Cardiac muscle cell (in vitro differentiated cells and primary cell): ENCODE measurements at places on chromosomes 2 and 18. TPM values are rescaled to one million over a fixed set of nuclear protein-coding genes. Genes with fewer than 3 reads are reported as not detected.

- peak; percentile 73 for DNase-seq
Measured at GRCh38 chr2:160039166-160039903, 23.1 kb downstream of the PLA2R1 start.

DNA sequence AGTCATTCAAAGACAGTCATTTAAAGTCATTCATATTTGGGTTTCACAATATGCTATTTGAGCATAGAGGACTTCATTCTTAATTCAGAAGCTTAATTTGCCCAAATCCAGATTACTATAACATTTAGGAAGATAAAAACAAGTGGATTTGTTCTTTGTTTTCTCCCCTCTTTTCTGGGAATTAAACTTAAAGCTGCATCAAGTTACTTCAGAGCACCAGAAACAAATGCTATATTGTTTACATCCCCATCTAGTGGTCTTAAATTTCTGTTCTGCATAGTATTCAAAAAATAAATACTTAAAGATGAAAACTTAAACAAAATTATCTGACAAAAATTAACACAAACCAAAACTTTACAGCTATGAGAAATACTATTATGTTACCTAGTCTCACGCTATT, 34.7 kb upstream of the MARCHF7 start:
- no peak for DNase-seq

- no peak for DNase-seq
Measured at GRCh38 chr2:170669909-170670308, 45.2 kb upstream of the SP5 start.

- DNase-seq = no peak
Measured at GRCh38 chr2:219959471-219959870, 332.0 kb downstream of the SLC4A3 start.

- peak; percentile 91 for DNase-seq
Measured at GRCh38 chr18:4455113-4455811, at the start of gene DLGAP1. DLGAP1 (minus strand) TSS chr18:4455307.

GRCh38 chr2:203914546-203915182, 21.9 kb upstream of the ICOS start:
- DNase-seq = no peak

SH3RF3 gene
- polyA plus RNA-seq = 1.2 TPM in 2 replicates

GRCh38 chr18:62952807-62953206, 237.5 kb downstream of the PHLPP1 start:
- DNase-seq = no peak

- no peak for DNase-seq
Measured at GRCh38 chr2:90076311-90076710, 1384.8 kb downstream of the RPIA start.

- DNase-seq = no peak
Measured at GRCh38 chr2:109195193-109196045, 66.4 kb downstream of the SH3RF3 start.

CIB4 gene
- polyA plus RNA-seq = not detected in 2 replicates

- DNase-seq = peak; percentile 66
Measured at GRCh38 chr18:36212301-36213171, 25.2 kb downstream of the MOCOS start.

CAPN14 gene
- polyA plus RNA-seq = not detected in 2 replicates

- no peak for DNase-seq
Measured at GRCh38 chr2:58140508-58141072, 94.0 kb downstream of the VRK2 start.

DNA sequence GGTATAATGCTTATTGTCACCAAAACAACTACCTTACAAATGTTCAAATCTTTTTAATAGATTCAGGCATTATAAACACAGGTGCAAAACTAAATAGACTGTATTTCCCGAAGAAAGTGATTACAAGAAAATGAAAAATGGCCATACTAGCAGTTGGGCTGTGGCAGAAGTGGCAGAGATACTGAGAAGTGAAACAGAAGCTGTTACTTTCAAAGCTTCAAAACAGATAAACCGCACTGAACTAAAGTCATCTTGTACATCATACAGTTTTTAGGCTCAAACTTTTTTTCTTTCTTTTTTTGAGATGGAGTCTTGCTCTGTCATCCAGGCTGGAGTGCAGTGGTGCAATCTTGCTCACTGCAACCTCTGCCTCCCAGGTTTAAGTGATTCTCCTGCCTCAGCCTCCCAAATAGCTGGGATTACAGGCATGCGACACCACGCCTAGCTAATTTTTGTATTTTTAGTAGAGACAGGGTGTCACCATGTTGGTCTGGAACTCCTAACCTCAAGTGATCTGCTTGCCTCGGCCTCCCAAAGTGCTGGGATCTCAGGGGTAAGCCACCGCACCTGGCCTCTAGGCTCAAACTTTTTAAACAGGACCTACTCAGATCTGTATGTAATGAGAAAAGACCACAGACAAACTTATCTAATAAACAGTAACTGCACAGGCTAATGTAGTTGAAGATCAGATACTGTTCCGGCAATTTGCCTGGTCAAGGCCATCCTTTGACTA, 77.9 kb upstream of the SATB2 start:
- no peak for DNase-seq

CXCR4 gene
- polyA plus RNA-seq = 1.1 and 5.7 TPM in 2 replicates

FAM161A gene
- polyA plus RNA-seq = 9.4 and 11.5 TPM in 2 replicates

TMEM37 gene
- 2.1 and 7.6 TPM in 2 replicates for polyA plus RNA-seq

WDFY1 gene
- polyA plus RNA-seq = 20.8 and 30.7 TPM in 2 replicates

DNA sequence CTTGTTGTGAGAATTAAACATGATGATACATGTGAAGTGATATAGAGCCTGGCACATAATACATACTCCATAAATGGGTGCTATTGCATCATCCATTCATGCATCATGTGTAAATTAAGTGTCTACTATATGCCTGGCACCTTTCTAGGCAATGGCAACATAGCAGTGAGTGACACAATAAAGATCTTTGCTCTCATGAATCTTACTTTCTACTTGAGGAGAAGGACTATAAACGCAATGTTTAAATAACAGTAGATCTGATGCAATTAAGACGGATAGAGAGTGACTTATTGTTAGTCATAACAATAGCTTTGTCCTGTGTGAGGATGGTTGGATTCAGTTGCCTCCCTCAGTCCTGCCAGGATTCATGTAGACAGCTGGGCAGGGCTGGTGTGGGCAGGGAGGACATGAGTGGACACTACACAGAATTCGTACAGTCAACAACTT, 88.4 kb upstream of the NPAS2 start:
- no peak for DNase-seq

TRIM43B gene
- not detected in 2 replicates for polyA plus RNA-seq

DNA sequence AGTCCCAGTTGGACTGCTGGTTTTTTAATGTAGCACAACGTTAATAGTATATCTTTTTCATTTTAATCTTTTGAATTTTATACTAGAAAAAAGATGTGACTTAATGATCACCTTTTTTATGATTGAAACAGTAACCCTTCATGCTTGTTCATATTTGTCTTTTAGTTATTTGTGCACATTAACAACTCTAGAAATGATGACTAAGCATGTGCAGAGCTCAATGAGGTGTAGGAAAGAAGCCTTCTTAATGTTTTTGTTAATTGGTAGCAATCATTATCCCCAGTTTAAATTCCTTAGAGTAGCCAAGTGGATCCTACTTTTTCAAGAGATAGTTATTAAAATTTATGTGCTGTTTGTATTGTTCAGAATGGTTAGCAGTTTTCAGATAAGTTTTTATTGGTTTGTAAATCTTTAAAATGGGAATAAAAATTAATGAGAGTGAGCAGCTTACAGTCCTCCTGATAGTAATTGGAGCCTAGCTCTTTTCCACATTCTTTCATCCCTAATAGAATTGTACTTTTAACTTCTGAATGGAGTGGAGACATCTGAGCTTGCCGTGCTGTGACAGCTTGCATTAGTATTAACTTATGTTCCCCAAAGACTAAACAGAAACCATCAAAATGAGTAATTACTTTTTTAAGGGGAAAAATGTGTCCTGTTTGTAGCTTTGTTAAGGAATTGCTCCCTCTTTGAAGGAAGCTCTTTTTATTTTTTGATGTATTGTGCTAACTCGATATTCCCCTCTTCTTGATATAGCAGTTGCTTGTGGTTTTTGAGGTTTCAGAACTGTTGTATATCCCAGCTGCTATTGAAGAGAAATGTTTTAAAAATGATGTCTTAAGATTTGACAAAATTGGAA, 17.3 kb downstream of the PIK3C3 start:
- peak; percentile 25 for DNase-seq

- DNase-seq = no peak
Measured at GRCh38 chr18:63022429-63023022, 297.0 kb downstream of the BCL2 start.

MYO7B gene
- 0.12 TPM in 1 of 2 replicates, not detected in the other for polyA plus RNA-seq

KYNU gene
- polyA plus RNA-seq = 0.12 and 0.75 TPM in 2 replicates

GRCh38 chr2:152532241-152532640, 185.0 kb downstream of the PRPF40A start:
- DNase-seq = no peak

DNA sequence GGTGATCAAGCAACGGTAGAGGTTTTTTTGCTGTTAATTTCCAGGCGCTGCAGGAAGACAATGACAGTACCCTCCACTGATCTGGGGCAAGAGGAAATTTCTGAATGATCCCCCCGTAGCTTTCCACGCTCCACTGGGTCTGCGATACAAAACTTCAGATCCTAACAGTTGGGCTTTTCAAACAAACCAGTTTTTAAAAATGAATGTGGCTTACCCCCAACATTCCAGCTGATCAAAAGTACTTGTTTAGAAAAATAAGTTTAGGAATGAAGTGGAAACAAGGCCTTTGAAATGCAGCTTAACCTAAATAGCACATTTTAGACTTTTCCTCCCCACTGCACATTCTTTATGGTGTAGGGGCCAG, 5.7 kb downstream of the ZFP36L2 start:
- DNase-seq = no peak

GALNT13 gene
- 1.3 and 2.2 TPM in 2 replicates for polyA plus RNA-seq

DNA sequence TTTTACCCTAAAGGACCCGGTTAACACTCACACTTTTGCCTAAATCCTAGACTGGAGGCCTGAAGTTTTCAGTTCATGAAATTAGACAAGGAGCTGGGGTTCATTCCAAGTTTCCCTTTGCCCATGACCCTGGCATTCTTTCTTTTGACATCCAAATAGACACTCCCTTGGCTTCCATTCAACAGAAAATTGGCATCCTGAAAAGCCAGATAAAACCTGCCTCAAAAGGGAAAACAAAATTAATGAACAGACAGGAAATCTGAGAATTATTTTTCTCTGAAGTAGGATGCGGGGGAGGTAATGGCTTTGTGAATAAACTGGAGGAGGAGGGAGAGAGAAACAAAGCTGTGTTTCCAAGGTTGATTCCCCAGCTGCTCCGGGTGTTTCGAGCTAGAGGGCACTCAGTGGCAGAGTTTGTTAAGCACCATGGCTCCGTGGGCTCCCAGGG, 41.0 kb downstream of the SPP2 start:
- DNase-seq = no peak

PAX8 gene
- not detected in 2 replicates for polyA plus RNA-seq

DNA sequence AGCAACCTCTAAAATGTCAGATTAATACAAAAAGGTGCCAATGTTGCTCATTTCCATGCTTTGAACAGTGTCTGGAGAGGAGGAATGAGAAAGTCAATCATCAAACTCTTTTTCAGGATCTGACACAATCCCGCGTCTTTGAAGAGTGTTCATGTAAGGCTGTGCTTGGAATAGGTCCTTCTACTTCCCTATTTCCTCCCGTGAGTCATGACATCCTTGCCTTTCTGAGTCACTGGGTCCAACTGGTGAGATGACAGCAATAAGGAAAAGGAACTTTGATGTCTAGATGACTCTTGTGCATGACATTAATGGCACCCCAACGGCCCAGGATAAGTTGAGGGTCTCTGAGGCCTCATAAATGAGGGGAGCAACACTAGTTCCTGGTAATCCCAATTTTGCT, 109.0 kb upstream of the CELF4 start:
- no peak for DNase-seq

DNA sequence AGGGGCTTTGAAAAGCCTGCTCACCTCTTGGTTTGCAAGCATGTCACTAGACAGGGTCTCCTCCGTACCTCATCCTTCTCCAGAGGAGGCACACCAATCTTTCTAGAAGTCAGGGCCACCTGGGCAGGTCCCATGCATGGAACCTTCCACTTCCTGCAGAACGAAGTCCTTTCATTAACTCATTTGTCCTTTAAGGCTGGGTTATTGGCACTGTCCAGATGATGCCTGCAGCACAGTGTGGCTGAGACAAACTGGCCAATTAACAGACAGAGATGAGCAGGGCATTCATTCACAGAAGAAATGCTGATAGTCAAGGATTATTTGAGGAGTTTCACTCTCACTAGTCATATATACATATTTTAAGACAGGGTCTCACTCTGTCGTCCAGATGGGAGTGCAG, 245.3 kb downstream of the TFCP2L1 start:
- no peak for DNase-seq
